Smooth muscle cell of bladder (primary cell): ENCODE measurements at places on chromosomes 3 and 15. TPM values are rescaled to one million over a fixed set of nuclear protein-coding genes. Genes with fewer than 3 reads are reported as not detected.

Gene HRG
- under 0.01 TPM in 1 of 2 replicates, not detected in the other for total RNA-seq

Gene PLSCR2
- not detected in 2 replicates for total RNA-seq

Gene GOLGA8M
- 0.28 and 0.92 TPM in 2 replicates for total RNA-seq

Gene ZNF592
- 1.8 and 3.1 TPM in 2 replicates for total RNA-seq

Gene THAP10
- total RNA-seq, result 0.85 and 1.0 TPM in 2 replicates

Gene GOLGA6L7
- total RNA-seq, result not detected in 2 replicates

Gene TRIM71
- total RNA-seq, result not detected in 2 replicates

Gene NXPE3
- total RNA-seq, result 15.1 and 22.8 TPM in 2 replicates
